Cerebellum (tissue), 4 donors: ENCODE measurements at places on chromosomes 13 and 19. TPM values are rescaled to one million over a fixed set of nuclear protein-coding genes. Genes with fewer than 3 reads are reported as not detected.
A peak's percentile ranks its signal among the peaks of the same experiment; 100 is the strongest.

- no peak for DNase-seq
These were observed 111.8 kb downstream of the TUBA3C start for GRCh38 chr13:19069684-19070397.

DNA sequence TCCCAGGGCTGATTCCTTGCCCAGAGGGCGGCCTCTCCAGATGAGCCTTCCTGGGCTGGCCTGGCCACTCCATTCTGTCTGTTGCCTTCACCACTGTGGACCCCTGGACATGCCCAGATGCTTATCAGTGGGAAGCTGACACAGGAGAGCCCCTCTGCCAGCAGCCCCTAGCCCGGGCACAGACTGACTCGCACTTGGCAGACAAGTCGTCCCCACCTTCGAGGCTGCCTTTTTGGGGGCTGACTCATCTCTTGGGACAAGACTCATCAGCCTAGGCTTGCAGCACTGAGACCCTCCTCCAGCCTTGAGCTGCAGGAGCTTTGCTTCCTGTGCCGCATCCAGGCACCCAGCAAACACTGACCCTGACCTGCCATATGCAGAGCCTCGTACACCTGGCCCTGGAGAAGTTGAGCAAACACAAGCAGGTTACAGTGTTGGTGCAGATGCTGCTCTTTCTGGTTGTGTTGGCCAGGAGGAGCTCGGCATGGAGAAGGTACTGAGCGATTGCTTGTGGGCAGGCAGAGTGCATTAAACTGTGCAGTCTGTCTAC lies 8.1 kb downstream of the CHST8 start:
- no peak for DNase-seq

DNA sequence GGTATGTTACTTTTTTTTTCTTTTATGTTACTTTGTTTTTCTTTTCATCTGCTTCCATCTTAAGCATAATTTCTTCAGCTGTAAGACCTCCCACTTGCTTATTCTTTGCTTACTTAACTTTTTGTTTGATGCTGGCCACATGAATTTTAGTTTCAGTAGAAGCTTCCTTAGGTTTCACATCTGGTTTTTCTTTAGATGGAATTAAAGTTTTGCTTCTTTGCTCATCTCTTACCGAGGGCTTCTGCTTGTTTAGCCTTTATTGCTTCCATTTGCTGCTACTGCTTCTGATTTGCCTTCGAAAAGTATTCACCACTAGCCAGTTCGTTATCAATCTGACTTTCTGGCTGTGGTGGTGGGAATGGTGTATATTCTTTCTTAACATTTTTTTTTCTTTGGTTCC lies 90.9 kb downstream of the GJA3 start:
- no peak for DNase-seq

DNA sequence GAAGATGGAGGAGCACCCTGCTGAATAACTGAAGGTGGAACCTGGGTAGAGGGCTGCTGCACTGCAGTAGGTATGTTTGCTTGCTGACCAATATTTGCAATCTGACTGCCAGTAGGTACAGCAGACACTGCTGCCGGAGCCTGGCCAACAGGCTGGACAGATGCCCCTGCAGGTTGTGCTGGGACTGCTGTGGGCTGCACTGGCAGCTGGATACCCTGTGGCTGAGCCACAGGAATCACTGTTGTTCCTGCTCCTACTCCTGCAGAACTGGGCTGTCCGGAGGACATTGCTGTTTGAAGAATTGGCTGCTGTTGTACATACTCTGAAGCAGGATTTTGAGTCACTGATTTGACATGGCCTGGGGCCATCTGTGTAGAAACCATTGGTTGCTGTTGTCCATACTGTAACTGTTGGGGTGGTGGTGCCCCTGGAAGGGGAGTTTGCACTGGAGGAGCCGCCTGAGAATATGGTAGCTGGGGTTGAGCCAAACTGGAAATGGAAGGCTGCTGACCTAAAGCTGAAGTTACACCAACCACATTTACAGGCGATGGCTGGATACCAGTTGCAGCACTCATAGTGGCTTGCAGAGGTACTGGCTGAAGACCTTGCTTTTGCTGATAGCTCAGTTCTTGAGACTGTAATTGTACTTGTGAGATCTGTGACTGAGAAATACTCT lies 2.2 kb downstream of the TSC22D1 start:
- DNase-seq, result peak; percentile 33

- DNase-seq, result no peak
These were observed 348.3 kb downstream of the TSHZ3 start for GRCh38 chr19:31000913-31001312.

DNA sequence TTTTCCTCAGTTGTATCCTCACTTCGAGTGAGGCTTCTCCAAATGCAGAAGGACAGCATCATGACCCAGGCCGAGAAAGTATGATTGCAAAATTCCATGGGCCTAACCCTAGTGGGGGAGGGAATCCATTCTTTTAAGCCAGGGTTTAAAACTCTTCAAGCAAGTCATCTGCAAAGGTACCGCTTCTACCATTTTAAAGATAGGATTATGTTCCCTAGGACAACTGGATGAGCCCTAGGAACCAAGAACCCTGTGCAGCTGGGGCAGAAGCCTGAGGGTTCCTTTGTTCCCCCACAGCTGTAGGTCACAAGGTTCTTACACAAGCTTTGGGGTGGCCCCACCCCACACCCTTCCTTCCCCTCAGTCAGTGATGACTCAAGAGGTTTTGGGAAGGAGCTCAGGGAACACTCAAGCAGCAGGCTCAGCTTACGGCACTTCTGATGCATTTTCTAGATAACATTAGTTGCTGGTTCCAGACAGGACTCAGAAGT lies 13.5 kb downstream of the ARL11 start:
- DNase-seq, result no peak

DNA sequence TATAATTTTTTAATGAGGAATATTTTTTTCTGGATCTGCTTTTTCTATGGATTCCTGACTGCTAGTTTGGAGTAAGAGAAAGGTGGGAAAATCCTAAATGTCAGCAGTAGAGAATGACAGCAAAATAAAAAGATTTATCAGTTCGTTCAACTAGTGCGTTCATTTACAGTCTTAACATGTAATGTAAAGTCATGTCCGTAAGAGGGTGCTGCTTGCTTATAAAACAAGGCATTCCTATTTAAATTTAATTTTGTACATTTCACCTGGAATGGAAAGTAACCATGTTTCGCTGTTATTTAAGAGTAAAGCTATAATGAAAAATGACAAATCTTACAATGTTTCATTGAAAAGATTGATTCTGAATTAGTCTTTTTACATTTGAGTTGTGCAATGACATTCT lies 76.6 kb downstream of the ZMYM2 start:
- DNase-seq, result no peak

GRCh38 chr13:27926644-27927434 lies 7.0 kb downstream of the PDX1 start:
- DNase-seq, result no peak

DNA sequence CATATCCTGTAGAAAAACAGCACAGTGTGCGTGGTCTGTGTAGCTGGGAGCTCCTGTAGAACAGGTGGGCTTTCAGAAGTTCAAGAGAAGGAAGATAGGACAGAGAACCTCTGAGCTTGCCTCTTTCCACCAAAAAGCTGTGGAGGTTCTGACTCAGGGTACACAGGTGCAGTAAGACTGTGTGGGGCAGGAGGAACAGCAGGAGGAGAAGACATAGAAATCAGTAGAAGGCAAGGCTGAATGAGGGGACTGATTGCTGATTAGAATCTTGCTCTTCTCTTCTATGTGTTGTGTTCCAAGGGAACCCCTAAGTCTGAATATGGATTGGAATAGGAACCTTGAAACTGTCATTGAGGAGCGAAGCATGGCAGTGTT lies 122.7 kb downstream of the AKAP11 start:
- no peak for DNase-seq

DNA sequence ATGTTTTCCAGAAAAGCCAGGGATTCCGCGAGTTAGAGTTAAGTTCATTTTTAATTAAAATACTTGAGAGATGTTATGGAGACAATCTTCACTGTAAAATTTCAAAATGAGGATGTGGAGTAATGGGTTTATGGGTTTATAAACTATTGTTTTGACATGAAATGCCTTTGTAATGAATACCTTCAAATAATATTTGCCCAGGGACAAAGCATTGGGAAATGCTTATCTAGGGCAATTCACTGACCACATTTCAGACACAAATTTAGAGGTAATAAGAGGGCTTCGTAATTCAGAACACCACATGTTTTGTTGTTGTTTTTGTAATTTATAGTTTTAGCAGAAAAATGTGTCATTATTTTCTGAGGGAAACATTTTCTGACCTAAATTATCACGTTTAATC lies 241.1 kb upstream of the ATXN8OS start:
- no peak for DNase-seq

DNA sequence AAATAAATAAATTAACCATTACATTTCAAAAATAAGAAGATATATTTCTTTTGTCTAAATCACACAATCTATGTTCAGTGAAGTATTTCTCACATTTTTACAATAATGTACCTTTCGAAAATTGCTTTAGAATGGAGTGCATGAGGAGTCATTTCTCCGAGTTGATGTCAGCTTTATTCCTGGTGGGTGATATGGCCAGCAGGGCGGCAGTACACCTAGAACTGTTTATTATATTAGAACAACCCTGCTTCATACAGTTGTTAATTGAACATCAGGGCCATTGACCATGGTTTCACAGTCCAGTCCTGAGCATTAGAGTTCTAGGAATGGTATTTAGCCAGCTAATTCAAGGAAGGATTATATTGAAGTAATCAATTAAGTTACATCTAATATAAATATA lies 696.3 kb upstream of the SLC10A2 start:
- DNase-seq, result no peak

- DNase-seq, result no peak
These were observed 2.4 kb downstream of the KLK15 start for GRCh38 chr19:50831026-50831396.

- DNase-seq, result no peak
These were observed 29.3 kb upstream of the MYCBP2 start for GRCh38 chr13:77356155-77356554.

- DNase-seq, result no peak
These were observed 180.8 kb upstream of the GPC6 start for GRCh38 chr13:93045836-93046235.

- DNase-seq, result peak; percentile 91
These were observed at the start of the genes ATF5 and NUP62 for GRCh38 chr19:49929121-49929610. Gene ATF5 (plus strand): TSS chr19:49929205. CDS start chr19:49930851, 1,646 bp downstream. Gene NUP62 (minus strand): TSS chr19:49929504. CDS start chr19:49909807, 19,697 bp downstream.

DNA sequence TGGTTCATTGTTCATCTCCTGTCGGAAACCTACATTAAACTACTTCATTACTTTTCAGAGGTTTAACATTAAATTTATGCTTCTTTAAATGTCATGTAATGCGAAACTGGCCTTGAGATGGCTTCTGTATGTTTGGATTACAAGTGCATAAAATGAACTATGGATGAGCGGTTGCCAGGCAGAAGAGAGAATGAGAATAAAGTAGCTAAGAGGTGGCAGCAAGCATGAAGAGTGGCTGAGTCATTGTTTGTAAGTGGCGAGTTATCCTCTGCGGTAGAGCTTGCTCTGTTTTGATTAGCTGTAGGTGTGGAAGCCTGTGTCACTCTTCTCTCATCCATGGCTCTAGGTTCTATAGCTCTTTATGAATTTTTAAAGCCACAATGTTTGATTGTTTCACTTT lies 1139.6 kb upstream of the PCDH9 start:
- no peak for DNase-seq

Gene KLK8
- not detected for total RNA-seq

Gene CEACAM4
- total RNA-seq, result not detected

Gene CDC34
- total RNA-seq, result 35.7 TPM

Gene SAFB
- total RNA-seq, result 93.6 TPM

Gene LILRB1
- total RNA-seq, result 0.54 TPM

Gene WDR87
- total RNA-seq, result not detected
